ENCODE measurements at places on chromosomes 2 and 18.
A peak's percentile ranks its signal among the peaks of the same experiment; 100 is the strongest.

GRCh38 chr18:58538604-58539386 lies 90.1 kb downstream of the ALPK2 start:
- DNase-seq, result peak; percentile 48

DNA sequence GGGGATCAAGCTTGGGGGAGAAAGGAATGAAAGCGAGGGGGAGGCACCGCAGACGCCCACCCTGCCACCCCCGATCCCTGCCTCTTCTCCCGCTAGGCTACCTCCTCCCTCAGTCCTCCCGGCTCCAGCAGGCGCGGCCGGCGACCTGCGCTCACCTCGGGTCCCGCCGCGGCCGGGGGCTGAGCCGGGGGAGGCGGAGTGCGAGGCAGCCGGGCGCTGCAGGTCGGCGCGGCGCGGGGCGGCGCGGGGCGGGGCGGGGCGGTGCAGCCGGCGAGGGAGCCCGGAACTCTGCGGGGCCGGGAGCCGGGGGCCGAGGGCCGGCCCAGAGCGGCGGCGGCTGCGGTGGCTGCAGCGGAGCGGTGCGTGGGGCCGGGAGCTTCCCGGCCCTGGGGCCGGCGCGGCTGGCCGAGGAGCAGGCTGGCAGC lies 477 bp downstream of the ACVR1 start:
- no peak for DNase-seq

DNA sequence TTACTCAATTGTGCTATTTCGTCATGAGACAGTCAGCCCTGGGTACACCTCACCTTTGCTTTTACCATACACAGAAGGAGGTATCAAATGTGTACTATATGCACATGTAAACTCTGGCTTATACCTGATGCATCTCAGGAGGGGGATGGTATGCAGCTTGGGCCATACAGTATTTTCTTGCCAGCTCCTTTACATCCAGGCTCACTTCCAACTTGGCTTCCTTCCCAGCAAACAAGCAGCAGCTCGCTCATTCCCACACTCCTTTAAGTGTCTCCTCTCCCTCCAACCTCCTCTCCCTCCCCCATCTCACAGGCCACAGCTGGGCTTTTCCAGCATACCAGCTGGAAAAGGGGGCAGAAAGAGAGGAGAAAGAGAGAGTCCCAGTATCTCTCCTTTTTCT lies 9.6 kb downstream of the MARCHF4 start:
- DNase-seq, result no peak

GRCh38 chr2:176297067-176297466 lies 27.8 kb downstream of the MTX2 start:
- no peak for DNase-seq

DNA sequence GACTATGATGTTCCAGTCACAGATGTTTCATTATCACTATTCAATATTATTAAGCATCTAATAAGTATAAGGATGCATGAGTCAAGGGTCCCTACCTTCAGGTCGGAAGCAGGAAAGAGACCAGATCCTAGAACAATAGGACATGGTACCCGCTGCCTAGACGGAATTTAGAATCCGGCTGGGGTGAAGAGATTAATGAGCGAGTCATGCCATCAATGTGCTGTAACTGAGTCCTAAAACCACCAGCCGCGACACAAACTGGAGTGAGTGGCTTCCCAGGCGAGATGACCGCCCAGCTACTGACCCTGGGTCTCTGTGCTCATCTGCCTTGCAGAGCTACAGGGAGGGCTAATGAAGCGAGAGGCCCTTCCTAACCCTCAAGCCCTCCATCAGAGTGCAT lies 73.6 kb downstream of the DNMT3A start:
- DNase-seq, result no peak
